ENCODE measurements at places on chromosomes 16 and 17.

- H3K36me3 ChIP-seq, result no peaks in the 10 kb centered on the region
- H3K4me1 ChIP-seq, result no peaks in the 10 kb centered on the region
- no peaks in the 10 kb centered on the region for H3K27me3 ChIP-seq
- H3K4me3 ChIP-seq, result no peak overlapping the region
- no peak for DNase-seq
- H3K27ac ChIP-seq, result no peak overlapping the region
Observed at GRCh38 chr16:30838876-30839471, 52.0 kb upstream of the ZNF629 start.

GRCh38 chr17:8706431-8706830 lies 38.2 kb downstream of the CCDC42 start:
- H3K4me3 ChIP-seq, result no peak overlapping the region
- peaks cover 7% of the 10 kb centered on the region for H3K27me3 ChIP-seq
- H3K36me3 ChIP-seq, result no peaks in the 10 kb centered on the region
- no peaks in the 10 kb centered on the region for H3K4me1 ChIP-seq
- no peak for DNase-seq

DNA sequence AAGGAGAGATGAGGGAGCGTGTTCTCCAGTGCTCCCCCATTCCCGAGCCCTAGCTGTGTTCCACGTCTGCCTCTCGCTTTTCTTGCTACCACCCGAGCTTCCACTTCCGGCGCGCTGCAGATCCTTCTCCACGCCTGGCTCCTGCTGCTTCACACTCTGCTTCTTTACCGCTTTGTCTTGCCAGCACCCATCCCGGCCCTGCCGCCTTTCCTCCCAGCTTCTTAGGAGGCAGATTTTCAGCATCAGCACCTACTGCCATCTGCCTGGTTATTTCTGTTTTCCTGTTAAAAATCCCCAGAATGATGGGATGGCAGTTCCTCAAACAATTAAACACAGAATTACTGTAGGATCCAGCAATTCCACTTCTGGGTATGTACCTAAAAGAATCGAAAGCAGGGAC lies 64.7 kb downstream of the ELAC2 start:
- no peaks in the 10 kb centered on the region for H3K27me3 ChIP-seq
- no peak overlapping the region for H3K4me3 ChIP-seq
- H3K36me3 ChIP-seq, result no peaks in the 10 kb centered on the region
- no peaks in the 10 kb centered on the region for H3K4me1 ChIP-seq
- DNase-seq, result no peak
- no peak overlapping the region for H3K27ac ChIP-seq

GRCh38 chr17:44110823-44111633 lies 12.4 kb downstream of the HDAC5 start:
- peaks cover 12% of the 10 kb centered on the region for H3K4me1 ChIP-seq
- H3K4me3 ChIP-seq, result no peak overlapping the region

DNA sequence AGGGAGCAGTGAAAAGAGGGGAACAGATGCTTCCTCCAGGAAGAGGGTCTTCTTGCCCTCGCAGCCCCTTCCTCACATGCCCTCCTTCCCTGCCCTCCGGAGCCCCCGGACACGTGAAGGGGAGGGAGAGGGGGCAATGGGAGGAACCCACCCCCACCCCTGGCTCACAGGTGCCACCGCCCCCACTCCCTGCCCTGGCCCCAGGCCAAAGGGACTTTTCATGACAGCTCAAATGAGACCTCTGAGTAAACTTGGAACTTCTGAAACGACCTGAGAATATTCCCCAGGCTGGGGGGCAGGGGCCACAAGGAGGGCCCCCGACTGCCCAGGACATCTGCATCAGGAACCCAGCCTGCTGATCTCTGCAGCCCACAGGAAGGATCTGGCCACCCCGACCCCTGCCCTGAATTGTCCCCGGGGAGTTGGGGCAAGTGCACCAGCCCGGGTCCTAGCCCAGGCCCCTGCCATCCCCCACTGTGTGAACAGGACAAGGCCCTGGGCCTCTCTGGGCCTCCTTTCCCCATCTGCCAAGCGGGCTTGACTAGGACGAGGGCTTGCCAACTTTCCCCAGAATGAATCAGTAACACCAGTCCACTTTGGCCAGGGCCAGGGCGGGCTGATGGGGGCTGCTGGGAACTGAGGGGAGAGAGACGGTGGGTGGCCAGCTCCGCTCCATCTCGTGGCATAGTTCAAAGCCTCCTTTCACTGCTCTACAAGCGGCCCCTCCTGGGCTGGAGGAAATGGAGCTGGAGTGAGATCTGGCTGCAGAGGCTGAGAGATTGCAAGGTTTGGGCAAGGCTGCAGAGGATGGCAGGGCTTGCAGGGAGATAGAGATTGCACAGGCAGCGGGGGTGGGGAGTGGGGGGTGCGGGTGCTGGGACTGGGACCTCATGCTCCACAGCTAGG lies 3.8 kb downstream of the IL21R start:
- H3K4me1 ChIP-seq, result peaks cover 58% of the 10 kb centered on the region
- H3K27me3 ChIP-seq, result no peaks in the 10 kb centered on the region
- H3K27ac ChIP-seq, result peak overlapping the region; percentile 48

DNA sequence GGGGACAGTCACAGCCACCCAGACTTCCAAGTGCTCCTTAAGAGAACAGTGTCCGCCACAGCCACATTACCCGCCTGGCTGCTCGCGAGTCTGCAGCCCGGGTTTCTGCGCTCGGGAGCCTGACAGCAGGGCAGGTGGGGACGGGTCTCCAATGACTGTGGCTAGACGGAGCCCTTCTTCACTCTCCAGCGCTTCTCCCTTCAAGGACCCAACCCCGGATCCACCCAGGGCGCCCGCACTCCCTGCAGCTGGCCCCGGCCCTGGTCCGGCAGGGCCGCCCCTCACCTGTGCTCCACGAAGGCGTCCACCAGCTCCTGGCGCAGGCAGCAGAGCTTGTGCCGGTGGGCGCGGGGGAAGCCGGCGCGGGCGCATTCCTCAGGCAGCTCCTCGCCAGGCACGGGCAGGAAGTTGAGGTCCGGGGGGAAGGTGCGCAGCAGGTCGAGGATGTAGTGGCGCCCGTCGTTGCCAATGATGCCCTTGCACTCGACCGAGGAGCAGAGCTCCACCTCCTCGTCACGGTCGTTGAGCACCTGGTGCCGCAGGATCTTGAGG lies 13.9 kb downstream of the CLUH start:
- no peaks in the 10 kb centered on the region for H3K27me3 ChIP-seq
- H3K36me3 ChIP-seq, result peaks cover 70% of the 10 kb centered on the region
- H3K4me3 ChIP-seq, result no peak overlapping the region
- no peak overlapping the region for H3K27ac ChIP-seq

GRCh38 chr17:75925103-75925502 lies 15.7 kb downstream of the FBF1 start:
- no peaks in the 10 kb centered on the region for H3K4me1 ChIP-seq
- no peak overlapping the region for H3K4me3 ChIP-seq
- H3K36me3 ChIP-seq, result no peaks in the 10 kb centered on the region
- DNase-seq, result no peak
- H3K27ac ChIP-seq, result no peak overlapping the region

DNA sequence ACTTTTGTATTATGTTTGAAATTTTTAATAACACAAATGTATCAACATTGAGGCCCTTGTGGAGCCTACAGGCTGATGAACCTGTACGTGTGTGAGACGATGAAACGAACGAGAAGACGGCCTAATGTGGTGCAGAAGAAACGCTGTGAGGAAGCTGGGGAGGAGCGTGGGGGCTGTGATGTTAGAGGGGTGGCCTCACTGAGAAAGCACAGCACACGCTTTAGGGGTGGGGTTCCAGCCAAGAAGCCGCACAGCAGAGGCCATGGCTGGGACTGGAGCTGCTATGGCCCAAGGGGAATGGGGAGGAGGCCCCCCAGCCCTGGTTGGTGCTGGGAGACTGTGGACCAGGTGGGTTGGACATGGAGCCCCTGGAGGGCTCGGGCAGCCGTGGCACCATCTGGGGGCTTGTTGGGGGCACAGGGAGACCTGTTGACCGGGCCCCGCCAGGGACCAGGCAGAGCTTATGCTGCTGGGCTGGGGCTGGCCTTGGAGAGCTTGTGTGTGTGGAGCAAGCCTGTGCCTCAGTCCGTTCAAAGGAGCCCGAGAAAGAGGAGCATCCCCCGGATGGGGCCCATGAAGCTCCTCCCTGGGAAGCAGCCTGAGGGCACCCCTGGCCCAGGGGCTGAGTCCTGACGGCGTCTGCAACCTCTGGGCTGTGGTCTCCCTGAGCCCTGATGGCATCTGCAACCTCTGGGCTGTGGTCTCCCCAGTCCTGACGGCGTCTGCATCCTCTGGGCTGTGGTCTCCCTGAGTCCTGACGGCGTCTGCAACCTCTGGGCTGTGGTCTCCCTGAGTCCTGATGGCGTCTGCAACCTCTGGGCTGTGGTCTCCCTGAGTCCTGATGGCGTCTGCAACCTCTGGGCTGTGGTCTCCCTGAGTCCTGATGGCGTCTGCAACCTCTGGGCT lies 44.7 kb downstream of the METRNL start:
- H3K36me3 ChIP-seq, result no peaks in the 10 kb centered on the region
- H3K27ac ChIP-seq, result no peak overlapping the region

GRCh38 chr16:46922239-46922638 lies 38.1 kb downstream of the GPT2 start:
- H3K27me3 ChIP-seq, result no peaks in the 10 kb centered on the region
- no peak for DNase-seq
- no peak overlapping the region for H3K27ac ChIP-seq
- no peak overlapping the region for H3K4me3 ChIP-seq

DNA sequence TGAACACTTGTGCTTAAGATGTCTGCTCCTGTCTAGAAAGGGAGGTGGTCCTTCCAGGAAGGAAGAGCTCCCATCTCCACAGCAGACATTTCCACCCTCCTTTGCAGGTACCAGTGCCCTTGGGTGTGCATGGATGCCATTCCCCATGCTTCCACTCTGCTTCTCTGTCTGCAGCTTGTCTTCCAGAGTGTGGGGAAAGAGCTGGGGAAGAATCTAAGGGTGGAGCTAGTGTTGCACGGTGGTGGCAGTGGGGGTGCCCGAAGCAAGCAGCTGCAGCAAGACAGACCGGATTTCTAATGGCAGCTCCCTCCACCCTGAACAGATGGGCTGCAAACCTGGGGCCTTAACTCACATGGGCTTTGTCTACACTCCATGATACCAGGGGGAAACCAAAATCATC lies 22.6 kb upstream of the HOXB13 start:
- no peak overlapping the region for H3K27ac ChIP-seq
- no peak for DNase-seq
- no peak overlapping the region for H3K4me3 ChIP-seq
- peaks cover 94% of the 10 kb centered on the region for H3K27me3 ChIP-seq

GRCh38 chr17:67998466-67998865 lies 2.2 kb upstream of the C17orf58 start:
- no peaks in the 10 kb centered on the region for H3K27me3 ChIP-seq
- H3K36me3 ChIP-seq, result no peaks in the 10 kb centered on the region
- no peak overlapping the region for H3K27ac ChIP-seq
- H3K4me1 ChIP-seq, result peaks cover 15% of the 10 kb centered on the region
- DNase-seq, result no peak

DNA sequence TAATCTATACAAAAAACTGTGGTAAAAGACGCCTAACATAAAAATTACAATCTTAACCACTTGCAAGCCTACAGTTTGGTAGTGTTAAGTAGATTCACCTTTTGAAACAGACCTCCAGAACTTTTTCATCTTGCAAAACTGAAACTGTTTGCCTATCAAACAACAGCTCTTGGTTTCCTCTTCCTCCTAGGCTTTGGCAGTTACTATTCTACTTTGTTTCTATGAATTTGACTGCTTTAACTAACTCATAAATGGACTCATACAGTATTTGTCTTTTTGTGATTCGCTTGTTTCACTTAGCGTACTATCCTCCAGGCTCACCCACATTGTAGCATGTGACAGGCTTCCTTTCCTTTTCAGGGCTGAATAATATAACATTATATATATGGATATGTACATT lies 97.0 kb downstream of the PRKCA start:
- DNase-seq, result no peak
- H3K4me3 ChIP-seq, result peak overlapping the region; percentile 2
- peaks cover 26% of the 10 kb centered on the region for H3K4me1 ChIP-seq
- H3K27ac ChIP-seq, result peak overlapping the region; percentile 48
- H3K36me3 ChIP-seq, result no peaks in the 10 kb centered on the region
- no peaks in the 10 kb centered on the region for H3K27me3 ChIP-seq

GRCh38 chr16:64865069-64865696 lies 256.7 kb downstream of the CDH11 start:
- H3K27me3 ChIP-seq, result no peaks in the 10 kb centered on the region
- no peaks in the 10 kb centered on the region for H3K4me1 ChIP-seq
- DNase-seq, result no peak
- H3K27ac ChIP-seq, result no peak overlapping the region

GRCh38 chr17:3590231-3590630 lies 19.0 kb downstream of the TRPV1 start:
- no peak for DNase-seq
- H3K36me3 ChIP-seq, result peaks cover 15% of the 10 kb centered on the region
- H3K4me1 ChIP-seq, result no peaks in the 10 kb centered on the region
- H3K27ac ChIP-seq, result no peak overlapping the region
- H3K27me3 ChIP-seq, result no peaks in the 10 kb centered on the region

All from effector memory CD4-positive, alpha-beta T cell (primary cell).